ENCODE measurements at places on chromosomes 12 and 14.

GRCh38 chr12:119715268-119715620, 47.3 kb downstream of the PRKAB1 start:
- no peak for DNase-seq

DNA sequence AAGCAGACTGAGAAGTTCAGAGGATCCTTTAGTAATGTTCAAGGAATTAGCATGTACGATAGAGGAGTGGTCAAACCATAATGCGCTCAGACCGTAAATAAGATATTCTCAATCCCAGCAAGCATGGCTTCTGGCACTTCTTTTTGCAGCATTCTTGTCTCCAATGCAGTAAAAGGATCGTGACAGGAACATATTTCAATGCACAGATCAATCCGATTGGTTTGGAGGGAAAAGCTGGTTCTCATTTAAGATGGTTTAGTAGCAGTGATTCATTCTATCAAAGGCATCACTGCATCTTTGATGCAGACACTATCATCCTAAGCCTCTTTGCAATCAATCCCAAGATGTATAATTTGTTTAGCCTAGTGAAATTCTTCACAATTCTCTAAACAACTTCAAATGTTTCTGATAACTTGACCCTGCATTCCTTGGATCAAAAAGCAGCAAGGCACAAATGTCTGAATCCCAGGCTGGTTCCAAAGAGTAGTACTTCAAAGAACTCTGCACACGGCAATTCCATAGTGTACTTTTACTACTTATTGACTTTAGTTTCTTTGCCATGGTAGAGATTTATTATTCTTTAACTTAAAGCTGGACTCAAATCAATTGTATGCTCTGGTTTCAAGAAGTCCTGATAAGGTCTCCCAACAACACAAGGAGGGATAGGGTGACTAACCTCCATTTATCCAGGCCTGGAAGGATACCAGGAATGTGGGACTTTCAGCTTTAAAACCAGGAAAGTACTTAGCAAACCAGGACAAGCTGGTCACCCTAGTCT, 96.8 kb upstream of the MDM1 start:
- no peak for DNase-seq

GRCh38 chr14:92441751-92442504, 71.7 kb upstream of the RIN3 start:
- no peak for DNase-seq

- no peak for DNase-seq
Measured at GRCh38 chr12:25926536-25926935, 31.9 kb upstream of the RASSF8 start.

DNA sequence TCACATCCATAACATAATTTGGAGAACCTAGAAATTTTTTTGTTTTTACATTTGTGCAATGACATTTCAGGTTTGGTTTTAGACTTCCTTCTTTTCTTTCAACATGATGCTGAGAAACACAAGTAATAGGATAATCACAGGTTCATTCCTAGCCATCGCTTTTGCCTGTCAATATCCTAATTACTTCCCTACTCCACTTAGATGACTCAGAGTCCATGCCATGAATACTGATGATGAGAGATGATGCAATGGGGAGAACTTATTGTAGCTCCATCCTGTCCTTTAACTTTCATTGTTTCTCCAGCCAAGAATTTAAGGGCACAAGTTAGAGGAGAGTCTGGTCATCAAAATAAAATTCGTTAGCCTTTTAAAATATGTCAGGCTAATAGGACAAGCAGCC, 101.3 kb downstream of the PTPRO start:
- no peak for DNase-seq

GRCh38 chr14:95500772-95501401, 15.6 kb downstream of the SYNE3 start:
- no peak for DNase-seq

DNA sequence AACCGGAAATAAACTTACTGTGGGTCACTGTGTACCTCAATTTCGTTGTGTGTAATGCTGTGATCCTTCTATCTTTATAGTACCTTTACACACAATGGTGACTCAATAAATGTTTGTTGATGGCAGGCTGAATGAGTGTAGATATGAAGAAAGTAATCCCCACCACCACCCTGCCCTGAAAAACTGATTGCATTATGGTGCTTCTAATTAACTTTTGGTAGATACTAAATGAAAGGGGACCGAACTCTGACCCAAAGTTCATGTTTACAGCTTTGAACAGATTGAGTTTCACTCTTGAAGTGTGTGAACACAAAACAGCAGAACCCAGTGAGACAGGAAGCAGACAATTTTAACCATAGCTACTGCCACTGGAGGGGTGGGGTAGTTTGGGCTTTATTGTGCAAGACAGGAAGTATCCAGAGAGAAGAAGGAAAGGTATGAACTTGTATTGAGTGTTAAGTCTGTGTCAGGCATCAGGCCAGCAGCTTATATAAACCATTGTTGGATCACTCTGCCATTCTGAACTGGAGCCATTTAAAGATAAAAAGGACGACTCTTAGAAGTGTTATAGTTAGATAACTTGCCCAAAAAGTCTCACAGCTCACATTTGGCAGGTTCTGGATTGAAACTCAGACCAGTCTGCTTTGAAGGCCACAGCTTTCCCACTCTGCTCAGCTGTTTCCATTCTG, 197.0 kb upstream of the AMIGO2 start:
- no peak for DNase-seq

- DNase-seq = no peak
Measured at GRCh38 chr12:62372825-62373224, 93.8 kb upstream of the MON2 start.

GRCh38 chr12:62670986-62671720, 204.5 kb downstream of the MON2 start:
- no peak for DNase-seq

DNA sequence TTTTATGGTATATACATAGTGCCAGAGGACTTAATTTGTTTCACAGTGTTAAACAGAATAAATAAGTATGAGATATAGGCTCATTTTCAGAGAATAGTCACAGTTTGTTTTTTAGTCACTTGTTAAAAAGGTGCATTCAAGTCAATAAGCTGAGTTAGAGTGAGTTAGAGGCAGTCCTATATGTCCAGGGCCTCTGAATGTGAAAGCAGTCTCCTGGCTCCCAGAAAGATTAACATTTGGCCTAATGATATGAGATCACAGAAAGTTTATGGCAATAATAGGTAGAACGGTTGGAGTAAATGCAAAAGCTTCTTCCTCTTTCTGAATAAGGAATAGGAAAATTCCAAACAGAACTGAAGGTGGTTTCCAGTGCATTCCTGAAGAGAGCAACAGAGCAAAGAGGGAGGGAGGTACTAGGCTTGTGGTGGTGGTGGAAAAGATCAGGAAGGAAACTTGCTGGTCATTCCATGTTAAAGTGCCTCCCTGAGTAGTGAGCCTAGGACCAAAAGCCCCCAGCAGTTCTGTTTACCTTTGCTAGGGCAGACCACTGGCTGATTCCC, 54.4 kb downstream of the SLC38A4 start:
- no peak for DNase-seq

- DNase-seq = no peak
Measured at GRCh38 chr12:42617622-42618021, 28.1 kb upstream of the PRICKLE1 start.

DNA sequence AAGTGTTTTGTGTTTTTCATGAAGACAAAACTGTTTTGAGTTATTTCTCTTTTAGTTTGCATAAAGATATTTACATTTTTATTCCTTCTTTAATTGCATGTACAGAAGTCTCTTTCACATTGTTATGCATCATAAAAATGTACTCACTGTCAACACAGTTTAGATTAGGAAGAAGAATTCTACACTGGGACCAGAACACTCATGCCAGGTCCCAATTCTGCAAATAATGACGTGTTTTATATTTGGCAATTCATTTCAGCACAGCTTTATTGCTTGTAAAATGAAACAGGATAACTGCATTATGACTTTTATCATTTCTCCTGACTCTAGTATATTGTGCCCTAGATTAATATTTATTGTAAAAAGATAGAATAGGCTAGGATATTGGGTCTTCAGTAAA, 369.2 kb downstream of the NAV3 start:
- no peak for DNase-seq

GRCh38 chr12:122726080-122726558, 4.5 kb downstream of the HCAR1 start:
- no peak for DNase-seq

- DNase-seq = no peak
Measured at GRCh38 chr12:64808110-64808509, 16.3 kb upstream of the TBC1D30 start.

DNA sequence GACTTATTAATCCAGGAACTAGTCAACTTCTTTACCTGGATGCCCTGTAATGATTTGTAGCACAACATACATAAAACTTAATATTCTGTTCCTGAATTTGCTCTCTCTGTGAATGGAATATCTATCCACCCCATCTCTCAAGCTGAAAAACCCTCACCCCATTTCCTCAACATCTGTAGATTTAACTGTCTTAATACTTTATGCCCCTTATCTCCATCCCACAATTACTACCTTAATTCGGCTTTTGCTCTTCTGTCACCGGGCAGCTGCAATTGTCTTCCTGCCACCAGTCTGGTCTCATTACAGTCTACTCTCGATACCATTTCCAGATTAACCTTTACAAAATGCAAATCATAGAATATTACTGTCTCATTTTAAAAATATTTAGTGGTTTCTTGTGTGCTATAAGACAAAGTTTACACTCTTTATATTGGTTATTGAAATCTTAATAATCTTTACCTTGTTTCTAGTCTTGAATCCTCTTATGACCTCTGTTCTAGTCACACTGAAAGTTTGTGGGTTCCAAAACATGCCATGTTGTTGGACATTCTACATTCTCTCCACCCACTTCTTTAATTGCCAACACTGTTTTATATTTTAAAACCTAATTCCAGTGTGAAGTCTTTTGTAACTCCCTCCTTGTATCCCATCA, 347.3 kb downstream of the RAD51B start:
- no peak for DNase-seq

DNA sequence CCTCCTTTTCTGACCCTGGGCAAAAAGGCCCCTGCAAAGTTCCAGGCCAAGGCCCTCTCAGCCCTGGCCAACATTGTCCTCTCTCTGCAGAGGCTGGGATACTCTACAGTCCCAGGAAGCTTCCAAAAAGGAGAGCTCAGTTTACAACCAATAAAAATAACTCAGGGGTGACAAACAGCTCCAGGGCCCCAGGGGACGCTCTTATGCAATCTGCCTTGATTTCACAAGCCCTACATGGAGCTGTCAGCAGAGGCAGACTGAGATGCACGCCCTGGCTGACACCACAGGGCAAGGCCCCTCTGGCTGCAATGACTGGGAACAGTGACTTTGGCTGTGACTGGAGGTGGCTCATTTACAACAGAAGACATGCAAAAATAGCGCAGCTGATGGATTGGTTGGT, 129.0 kb upstream of the MED13L start:
- peak; percentile 95 for DNase-seq

DNA sequence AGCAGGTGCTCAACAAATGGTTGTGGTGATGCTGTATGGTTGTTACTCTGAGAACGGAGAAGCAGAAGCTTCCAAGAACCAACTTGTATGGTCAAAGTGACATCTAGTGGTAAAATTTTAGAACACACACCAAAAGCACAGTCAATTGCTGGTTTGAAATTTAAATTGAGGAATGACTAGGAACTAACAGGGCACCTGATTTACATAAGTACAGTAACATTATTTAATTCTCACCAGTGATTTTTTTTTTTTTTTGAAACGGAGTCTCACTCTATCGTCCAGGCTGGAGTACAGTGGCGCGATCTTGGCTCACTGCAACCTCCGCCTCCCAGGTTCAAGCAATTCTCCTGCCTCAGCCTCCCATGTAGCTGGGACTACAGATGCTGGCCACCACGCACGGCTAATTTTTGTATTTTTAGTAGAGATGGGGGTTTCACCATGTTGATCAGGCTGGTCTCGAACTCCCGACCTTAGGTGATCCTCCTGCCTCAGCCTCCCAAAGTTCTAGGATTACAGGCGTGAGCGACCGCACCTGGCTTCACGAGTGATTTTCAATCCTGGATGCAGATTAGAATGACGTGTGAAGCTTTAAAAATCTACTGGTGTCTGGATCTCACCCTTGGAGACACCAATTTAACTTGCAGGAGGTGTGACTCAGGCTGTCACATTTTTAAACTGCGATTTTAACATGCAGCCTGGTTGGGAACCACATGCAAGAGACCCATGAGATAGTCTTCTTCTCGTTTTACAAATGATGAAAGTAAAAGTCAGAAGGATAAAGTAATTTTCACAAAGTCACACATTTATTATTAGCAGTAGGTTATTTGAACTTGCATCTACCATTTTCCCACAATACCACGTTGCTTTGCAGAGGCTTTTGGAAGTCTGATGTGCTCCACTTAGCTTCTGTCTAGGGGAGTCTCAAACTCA, 14.1 kb upstream of the NUMB start:
- no peak for DNase-seq

DNA sequence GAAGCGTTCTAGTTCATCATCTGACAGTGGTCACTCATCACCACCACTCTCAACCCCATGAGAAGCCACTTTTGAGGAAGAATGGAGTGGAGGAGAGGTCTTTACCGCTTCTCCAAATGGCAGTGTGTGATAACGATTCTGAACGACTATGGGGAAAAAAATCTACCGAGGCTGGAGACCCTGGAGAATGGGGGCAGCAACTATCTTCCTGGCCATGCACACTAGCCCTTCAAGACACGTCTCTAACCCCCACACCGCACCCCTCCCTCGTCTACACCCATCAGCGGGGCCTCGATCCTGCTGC, 365 bp downstream of the ING4 start:
- no peak for DNase-seq

GRCh38 chr12:53935383-53936341, 3.0 kb upstream of the HOXC13 start:
- DNase-seq = no peak

DNA sequence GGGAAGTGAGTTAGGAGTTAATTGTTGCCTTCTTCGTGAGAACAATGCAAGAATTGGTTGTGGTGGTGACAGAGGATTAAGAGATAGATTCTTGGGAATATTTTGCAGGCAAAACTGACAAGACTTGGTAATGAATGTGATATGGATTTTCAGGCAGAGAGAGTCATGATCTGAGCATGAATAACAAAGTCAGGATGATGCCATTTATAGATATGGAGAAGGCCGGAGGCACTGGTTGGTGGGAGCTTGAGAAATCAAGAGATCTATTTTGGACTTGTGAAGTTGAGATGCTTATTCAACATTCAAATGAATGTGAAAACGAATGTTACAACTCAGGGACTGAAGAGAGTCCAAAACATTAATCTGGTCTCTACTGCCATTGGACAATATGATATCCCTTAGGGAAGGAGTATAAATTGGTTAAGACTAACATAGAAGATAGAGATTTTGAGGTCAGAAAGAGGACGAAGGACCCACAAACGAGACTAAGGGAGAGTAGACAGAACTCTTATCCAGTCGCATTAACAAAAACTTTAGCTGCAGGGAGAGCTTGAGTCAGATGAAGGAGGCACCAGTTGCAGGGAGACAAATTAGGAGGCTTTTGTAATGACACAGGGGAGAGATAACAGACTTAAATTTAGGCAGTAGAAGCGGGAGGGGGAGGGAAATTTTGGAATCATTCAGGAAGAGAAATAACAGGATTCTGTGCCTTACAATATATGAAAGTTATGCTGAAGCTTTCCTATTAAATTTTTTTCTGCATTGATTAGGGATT, 1090.6 kb downstream of the GALC start:
- no peak for DNase-seq
